ENCODE measurements at places on chromosomes 12 and 14.

DNA sequence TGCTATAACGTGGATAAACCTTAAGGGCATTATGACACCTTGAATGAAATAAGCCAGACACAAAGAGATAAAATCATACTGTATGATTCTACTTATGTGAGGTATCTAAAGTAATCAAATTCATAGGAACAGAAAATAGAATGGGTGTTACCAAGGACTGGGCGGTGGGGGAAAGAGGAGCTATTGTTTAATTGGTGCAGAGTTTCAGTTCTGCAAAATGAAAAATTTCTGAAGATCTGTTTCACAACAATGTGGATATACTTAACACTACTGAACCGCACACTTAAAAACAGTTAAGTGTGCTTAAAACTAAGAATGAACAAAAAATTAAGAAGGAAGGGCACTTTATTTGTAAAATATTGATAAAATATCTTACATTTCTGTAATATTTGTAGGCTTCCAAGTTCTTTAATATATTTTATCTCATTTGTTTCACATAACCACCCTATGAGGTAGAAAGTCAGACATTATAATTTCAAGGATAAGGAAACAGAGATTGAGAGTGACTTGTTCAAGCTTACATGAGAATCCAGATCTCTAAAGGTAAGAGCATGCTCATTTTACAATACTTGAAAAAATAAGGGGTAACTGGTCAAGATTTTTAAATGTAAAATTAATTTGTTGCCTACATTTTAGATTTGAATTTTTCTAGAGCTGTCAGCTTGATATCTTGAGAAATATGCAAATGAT is 14.9 kb downstream of the LTA4H start:
- DNase-seq = no peak

DNA sequence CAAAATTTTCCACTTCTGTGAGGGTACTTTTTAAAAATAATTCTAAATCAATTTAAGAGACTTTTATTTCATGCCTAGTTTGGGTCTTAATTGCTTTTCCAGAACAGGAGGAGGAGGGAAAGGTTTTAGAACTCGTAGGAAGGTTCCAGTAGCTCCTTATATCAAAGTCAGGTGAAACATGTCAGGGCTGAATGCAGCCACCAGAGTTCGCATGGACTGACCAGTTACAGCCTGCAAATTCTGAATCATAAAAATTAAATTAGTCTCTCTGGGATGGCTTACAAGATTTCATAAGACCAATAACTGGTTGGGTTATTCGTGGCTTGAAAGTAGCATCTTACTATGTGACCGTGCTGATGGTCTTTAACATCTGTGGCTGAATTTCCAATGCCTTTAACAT is 397 bp downstream of the BDKRB1 start:
- no peak for DNase-seq

GRCh38 chr12:54030889-54031471 is 1.9 kb upstream of the HOXC5 start:
- DNase-seq = no peak

DNA sequence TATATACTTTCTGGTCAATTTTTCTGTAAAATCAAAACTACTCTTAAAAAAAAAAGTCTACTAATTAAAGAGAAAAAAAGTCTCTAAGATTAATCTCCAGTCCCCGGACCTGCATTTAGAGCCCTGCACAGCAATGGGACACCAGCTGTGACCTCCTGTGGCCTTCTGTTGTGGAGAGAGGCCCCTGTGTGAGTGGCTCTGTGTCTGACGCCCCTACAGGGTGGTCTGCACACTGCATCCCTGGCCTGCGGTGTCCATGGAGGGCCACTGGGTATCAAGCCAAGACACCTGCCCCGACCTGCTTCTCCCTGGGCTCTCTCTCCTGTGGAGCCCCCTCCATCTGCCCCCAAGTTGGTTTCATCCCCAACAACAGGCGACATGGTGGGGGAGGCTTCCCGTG is 248.0 kb upstream of the DIO3 start:
- no peak for DNase-seq

GRCh38 chr12:88922816-88923215 is 342.5 kb upstream of the KITLG start:
- DNase-seq = no peak

DNA sequence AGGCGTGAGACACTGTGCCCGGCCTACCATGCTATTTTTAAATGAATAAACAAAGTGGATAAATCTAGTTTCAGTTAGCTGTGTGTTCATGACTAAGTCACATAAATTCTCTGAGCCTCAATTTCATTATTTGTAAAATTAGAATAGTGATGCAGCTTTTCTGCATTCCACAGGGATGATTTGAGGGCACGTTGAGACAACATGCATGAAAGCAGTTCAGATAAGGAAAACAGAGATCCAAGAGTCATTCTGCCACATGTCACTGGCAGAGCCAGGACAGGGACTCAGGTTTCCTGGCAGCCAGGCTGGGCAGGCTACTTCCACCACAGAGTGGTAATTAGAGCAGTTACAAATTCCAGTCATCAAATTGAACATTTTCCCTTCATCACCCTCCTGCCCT is 2.9 kb upstream of the PPP4R4 start:
- no peak for DNase-seq

DNA sequence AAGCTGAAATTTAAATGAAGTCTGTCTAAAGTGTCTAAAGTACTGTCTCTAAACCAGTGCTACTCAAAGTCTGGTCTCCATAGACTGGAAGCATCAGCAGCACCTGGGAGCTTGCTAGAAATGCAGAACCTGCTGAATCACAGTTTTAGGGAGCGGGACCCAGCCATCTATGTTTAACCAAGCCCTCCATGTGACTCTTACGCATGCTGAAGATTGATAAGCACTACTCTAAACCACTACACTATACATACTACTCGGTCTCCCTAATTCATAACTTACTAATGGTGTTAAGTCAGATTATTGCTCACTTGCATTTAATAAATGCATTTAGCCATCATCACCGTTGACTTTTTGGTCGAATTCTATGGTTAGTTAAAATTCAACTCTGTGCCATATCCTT is 88.8 kb downstream of the SLC25A21 start:
- no peak for DNase-seq

Data from RWPE2 (cell line).